ENCODE measurements at places on chromosomes 5 and 9.

DNA sequence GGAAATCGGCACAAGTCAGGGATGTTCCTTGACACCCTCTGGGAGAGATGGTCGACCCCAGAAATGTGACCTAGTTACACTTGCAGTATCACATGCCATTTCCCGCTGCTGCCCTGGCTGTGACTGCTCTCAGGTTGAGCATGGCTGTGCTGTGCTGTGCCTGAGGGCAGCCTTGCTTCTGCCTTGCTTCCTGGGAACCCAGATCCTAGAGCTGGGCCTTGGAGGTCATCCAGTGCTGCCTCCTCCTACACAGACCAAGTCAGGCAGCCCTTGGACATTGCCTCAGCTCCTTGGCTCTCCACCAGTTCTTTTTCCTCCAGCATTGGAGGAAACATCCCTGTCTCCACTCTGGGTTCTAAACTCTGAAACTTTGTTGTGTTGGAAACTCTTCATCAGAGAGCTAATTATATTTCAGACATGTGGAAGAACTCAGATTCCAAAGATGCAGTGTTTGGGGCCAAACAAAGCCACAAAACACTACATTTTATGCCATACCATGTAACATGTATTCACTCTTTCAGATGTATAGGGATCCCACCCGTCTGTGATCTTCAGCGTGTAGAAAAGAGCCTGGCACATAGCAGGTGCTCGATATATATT is 6.1 kb downstream of the MAMDC2 start:
- DNase-seq: no peak

DNA sequence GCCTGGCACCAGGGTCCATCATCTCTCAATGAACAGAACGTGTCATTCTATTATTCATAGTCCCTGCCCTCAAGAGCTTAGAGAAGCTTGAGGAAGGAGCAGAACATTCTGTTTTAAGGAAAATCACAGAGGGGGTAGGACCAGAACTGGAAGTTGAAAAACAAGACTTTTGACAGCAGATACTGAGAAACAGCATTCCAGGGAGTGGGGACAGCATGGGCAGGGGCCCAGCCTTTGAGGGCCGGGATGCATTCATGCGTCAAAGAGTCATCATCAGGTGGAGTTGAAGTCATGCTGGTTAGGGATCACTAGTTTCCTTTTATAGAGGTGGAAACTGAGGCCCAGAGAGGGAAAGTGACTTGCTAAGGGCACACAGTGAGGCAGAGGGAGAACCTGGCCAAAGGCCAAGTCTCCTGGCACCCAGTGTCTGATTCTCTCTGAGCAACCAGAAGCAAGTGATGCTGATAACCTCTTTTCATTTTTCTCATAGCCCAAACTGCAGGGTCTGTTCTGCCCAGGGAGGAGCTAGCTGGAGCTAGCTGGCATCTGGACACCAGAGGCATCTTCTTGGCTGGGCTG is 41.5 kb upstream of the STXBP1 start:
- no peak for DNase-seq

GRCh38 chr5:39946356-39947045 is 521.7 kb upstream of the DAB2 start:
- DNase-seq: no peak

- DNase-seq: no peak
Observed at GRCh38 chr9:4422495-4422894, 67.8 kb upstream of the SLC1A1 start.

DNA sequence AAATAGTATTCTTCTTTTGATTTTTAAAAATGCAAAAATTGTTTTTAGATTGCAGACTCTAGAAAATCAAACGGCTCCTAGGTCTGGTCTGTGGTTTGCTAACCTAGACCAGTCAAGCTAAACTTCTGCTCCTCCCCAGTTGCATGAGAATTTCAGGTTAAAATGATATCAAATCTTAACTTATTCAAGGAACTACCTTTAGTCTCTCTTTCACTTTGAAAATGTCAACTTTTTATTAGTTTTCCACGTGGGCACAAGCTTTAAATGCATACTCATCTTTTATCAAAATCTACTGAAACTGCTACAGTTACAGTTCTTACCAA is 8.8 kb downstream of the CAMK4 start:
- DNase-seq: no peak

DNA sequence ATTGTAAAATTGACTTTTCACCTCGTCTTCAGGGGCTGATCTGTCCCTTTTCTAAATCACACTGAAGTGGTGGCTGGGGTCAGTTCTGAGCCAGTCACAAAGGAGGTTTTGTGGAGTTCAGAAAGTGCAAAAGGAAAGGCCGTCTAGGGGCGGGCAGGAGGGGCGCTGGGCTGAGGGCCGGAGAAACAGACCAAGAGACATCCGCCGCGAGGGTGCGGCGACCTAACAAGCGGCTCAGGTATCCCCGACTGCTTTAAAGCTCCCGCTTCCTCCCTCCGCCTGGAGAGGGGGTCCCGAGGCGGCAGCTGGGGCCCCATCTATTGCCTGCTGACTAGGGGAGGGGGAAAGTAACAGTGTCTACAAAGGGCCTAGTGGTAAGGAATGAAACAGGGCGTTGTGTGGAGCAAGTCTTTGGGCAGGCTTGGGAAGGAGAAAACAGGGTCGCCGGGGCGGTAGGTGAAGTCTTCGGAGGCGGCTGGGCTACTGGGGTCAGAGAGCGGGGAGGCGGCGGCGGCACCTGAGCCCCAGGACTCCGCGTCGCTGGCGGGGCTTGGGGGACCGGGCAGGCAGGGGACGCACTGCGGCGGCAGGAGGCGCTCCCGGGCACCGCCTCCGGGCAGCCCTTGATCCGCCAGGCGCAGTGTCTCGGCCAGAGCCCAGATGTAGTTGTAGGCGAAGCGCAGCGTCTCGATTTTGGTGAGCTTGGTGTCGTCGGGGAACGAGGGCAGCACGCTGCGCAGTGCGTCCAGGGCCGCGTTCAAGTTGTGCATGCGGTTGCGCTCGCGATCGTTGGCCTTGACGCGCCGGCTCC is 950 bp downstream of the NEUROG1 start:
- peak; percentile 7 for DNase-seq

DNA sequence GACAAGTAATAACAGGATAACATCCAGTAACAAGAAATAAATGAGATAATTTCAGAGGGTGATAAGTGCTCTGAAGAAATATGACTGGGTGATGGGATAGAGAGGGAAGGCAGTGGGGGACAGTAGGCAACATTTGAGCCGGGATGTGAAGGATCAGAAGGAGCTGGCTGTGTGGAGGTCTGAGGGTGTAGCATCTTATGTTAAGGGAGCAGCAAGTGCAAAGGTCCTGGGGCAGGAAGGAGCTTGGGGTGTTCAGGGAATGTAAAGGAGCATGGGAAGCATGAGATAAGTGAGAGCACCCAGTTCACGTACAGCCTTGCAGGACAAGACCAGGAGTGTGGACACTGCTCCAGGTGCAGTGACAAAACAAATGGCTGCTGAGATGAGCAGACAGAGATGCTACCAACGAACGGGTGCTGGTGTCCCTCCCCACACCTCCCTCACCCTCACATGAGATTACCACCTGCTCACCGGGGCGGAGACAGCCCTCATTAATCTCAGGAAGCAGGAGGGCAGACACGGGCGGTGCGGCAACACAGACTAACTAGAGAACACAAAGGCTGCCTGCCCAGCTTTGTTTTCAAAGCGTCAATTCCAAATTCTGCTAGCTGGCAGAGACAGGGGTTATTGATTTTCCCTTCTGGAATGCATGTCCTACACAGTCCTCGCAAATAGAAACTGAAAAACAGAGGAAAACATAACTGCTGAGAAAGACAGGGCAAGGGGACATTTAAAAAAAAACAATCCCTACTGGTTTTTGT is 298.1 kb upstream of the PANK3 start:
- DNase-seq: no peak

- no peak for DNase-seq
Observed at GRCh38 chr5:149807176-149807575, 77.1 kb downstream of the PPARGC1B start.

- peak; percentile 40 for DNase-seq
Observed at GRCh38 chr9:132160802-132161742, 786 bp upstream of the NTNG2 start.

DNA sequence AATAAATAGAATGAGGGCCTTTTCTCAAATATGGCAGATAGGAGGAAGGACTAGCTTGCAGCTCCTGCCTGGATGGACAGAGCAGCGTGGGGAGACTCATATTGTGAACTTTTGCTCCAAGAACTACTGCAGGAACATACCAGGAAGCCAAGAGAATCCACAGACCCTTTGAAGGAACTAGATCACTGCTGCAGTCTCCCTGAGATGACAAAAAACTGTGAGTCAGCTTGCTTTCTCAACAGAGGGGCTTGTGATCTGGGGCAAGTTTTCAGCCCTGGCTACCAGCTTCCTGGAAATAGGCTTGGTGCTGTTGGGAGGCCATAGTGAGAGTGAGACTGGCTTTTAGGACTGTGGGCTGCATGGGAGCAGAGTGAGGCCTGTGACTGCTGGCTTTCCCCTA is 170.6 kb upstream of the TRIM32 start:
- DNase-seq: no peak

DNA sequence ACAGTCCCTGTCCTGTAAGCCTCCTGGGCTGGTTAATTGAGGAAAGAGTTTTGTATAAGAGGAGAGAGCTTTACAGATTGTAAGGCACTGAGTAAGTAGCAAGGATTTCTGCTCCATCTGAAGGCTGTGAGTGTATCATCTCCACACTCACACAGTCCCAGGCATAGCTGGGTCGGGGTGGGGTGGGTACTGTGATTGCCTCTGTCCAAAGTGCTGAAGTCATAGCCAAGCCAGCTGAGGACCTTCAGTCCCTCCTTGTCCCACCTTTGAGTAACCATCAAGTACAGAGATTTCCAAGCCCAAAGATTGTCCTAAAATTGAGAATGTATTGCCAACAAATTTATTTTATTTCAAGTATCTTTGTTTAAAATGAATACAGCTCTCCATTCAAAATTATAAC is 5.5 kb upstream of the DNAJB5 start:
- DNase-seq: no peak

DNA sequence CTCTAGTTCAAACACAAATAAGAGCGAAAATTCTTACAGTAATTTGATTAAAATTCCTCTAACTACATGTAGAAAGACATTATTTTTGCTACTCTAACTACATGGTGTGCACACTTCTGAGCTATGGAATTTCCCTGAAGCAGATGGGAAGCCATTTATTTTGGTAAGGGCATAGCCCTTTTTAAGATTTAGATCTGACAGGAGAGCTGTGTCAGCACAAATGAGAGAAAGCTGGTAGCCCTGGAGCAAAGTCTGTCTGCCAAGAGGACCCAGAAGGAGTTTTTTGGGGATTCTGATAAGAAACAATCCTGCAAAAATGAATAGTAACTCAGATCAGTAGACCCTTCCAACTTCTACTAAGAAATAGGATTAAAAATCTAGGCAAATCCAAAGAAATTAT is 595.9 kb upstream of the MEF2C start:
- no peak for DNase-seq

All from activated T-cell treated with anti-CD3 and anti-CD28 coated beads for 48 hours (primary cell).